ENCODE measurements at places on chromosomes 7 and 10. TPM values are rescaled to one million over a fixed set of nuclear protein-coding genes. Genes with fewer than 3 reads are reported as not detected.

Gene PLPP4
- total RNA-seq: not detected

Gene FRAT1
- total RNA-seq: 3.3 TPM

Gene SPDYE11
- total RNA-seq: not detected

Gene CPA1
- total RNA-seq: not detected

Gene UCN3
- not detected for total RNA-seq
